ENCODE measurements at places on chromosomes 3 and 15.

DNA sequence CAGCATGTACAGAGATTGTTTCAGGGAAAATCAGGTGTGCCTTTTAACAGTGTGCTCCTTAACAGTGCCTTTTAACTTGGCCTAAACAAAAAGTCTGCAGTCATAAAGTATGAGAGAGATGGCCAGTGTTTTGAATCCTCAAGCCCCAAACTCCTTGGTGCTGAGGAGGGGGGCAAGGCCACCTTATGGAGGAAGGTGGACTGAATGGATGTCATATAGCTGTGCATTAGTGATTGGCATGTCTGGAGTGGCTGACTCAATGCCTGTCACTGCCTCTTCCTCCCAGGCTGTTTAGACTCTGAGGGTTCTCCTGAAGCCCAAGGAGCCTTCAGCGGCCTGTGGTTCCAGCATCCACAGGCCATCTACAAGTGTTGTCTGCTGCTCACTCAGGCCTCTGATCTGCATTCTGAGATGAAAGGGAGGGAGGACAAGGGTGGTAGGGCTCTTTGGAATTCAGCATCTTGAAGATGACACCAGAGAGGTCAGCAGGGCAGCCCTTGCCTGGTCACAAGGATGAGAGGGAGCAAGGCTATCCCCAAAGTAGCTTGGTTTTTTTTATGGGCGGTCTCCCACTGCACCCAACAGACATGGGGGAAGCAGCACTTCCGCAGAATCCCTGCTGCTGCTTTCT lies 1.5 kb downstream of the FOXL2NB start:
- no peak for DNase-seq

DNA sequence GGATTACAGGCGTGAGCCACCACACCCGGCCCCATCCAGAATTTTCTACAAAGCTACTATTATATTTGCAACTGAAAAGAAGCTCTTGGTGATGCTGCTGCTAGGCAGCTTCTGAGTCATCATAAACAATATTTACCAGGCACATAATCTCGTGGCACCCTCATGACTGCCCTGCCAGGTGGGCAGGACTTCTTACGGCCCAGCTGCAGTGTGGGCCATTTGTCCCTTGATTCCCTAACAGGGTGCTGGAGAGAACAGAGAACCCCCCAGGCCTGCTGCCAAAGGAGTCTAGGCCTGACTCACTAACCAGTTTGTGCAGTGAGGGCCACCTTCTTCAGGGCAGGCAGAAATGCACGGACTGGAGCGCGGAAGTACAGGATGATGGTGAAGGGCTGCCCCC lies 4.9 kb downstream of the EPB42 start:
- DNase-seq = peak; percentile 61

GRCh38 chr3:64848822-64849221 lies 161.0 kb upstream of the ADAMTS9 start:
- DNase-seq = peak; percentile 86

DNA sequence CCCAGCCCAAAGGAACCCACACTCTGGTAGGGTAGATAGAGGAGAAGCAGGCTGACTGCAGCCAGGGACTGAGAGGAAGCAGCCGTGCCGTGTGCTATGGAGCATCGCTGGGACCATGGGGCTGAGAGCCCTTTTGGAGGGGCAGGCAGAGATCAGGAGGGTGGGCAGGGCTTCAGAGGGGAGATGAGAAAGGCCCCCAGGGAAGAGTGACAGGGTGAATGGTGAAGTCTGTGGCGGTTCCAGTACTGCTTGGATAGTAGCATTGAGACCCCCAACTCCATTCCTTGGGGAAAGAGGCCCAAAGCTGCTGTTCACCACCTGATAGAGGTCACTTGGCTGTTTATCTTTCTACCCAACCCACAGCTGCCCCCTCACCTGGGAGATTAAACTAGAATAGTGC lies 80.0 kb upstream of the MRPS22 start:
- DNase-seq = no peak

Data from retinal pigment epithelial cell (primary cell).